ENCODE measurements at places on chromosomes 11 and 22.

DNA sequence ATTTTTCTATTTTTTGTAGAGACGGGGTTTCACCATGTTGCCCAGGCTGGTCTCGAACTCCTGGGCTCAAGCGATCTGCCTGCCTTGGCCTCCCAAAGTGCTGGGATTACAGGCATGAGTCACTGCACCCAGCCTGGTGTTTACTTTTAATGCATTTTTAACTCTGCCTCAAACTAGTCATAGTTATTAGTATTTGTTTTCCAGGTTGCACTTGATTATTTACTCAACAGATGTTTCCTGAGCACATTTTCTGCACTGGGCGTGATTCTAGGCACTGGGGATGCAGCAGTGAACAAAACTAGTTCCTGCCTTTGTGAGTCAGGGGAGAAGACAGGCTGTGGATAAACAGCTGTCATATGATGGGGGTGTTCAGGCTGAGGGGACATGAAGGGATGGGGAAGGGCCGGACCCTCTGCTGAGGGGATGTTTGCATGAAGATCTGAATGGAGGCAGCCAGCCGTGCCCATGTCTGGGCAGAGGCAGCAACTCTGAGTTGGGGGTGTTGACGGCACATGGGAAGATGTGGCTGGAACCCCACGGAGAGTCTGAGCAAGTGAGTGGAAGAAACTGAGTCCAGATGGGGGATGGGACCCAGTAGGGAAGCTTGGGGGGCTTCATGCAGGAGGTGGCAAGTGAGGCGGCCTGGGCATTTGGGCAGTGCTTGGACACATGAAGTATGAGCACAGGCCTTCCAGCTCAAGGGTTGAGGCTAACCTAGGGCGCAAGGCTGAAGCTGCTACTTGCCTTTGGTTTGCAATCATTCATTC lies 34.4 kb downstream of the MPPED1 start:
- no peak for DNase-seq

- no peak for DNase-seq
Measured at GRCh38 chr22:29103121-29103520, 30.3 kb downstream of the KREMEN1 start.

GRCh38 chr22:48871176-48871840 lies 956.4 kb downstream of the BRD1 start:
- DNase-seq: no peak

DNA sequence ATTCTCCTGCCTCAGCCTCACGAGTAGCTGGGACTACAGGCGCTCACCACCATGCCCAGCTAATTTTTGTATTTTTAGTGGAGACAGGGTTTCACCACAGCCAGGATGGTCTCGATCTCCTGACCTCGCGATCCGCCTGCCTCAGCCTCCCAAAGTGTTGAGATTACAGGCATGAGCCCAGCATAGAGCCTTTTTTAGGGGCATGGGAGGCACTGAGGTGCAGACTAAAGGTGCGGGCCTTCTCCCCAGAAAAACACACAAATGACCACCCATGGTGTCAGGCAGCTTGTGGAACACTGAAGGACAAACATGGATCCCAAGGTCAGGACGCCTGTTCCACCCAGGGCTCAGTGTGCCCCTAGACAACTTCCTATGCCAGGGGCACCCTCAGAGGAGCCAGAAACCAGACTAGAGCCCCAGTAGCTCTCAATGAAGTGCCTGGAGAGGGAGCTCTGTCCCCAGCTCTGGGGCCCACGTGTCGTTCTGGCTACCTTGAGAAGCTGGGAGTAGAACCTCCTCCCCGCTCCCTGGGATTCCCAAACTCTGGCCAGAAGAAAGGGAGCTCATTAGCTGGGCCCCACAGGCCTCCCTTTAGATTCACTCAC lies 21.2 kb upstream of the CD5 start:
- DNase-seq: no peak

- no peak for DNase-seq
Measured at GRCh38 chr11:18379201-18379600, 15.2 kb upstream of the LDHA start.

GRCh38 chr22:38700270-38700788 lies 414 bp downstream of the JOSD1 start:
- DNase-seq: no peak

GRCh38 chr22:27213294-27213693 lies 555.9 kb downstream of the MIAT start:
- no peak for DNase-seq

DNA sequence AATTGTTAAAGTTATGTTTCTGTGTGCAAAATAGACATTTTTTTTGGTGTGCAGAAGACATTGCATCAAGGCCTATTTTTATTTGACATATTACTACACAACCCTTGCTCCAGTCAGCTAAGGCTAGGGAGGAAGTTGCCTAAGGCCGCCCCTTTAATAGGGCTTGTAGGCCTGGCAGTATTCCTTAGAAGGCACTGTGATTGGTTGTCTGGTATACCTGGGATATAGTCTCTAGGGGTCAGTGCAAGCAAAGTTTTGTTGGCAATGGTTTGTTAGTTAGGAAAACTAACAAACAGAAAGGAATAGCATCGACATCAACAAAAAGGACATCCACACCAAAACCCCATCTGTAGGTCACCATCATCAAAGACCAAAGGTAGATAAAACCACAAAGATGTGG lies 16.9 kb downstream of the CCDC15 start:
- no peak for DNase-seq

- no peak for DNase-seq
Measured at GRCh38 chr11:72576661-72577060, 97.6 kb downstream of the PDE2A start.

GRCh38 chr22:40325315-40325714 lies 21.0 kb upstream of the ADSL start:
- no peak for DNase-seq

- no peak for DNase-seq
Measured at GRCh38 chr11:70637186-70637800, 239.0 kb downstream of the CTTN start.

GRCh38 chr22:37402184-37402506 lies 25.1 kb downstream of the ELFN2 start:
- DNase-seq: no peak

DNA sequence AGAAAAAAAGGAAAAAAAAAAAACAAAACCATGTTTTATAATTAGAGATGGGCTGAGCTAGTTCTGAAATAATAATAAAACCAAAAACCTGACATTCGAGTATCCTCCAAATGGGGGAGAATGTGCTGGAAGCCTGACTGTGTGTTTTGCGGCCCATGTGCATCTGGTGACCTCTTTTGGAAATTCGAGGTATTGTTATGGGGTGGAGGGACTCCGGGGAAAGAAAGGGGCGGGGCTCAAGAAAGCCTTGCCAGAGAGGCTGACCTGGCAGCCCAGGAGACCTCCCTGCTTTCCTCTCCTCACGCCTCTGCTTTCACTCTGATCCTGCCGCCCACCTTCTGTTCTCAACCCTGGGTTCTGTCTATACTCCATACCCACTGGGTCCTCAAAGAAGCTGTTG lies 72.9 kb downstream of the CTTN start:
- no peak for DNase-seq

- no peak for DNase-seq
Measured at GRCh38 chr11:102430158-102430836, 22.3 kb downstream of the TMEM123 start.

DNA sequence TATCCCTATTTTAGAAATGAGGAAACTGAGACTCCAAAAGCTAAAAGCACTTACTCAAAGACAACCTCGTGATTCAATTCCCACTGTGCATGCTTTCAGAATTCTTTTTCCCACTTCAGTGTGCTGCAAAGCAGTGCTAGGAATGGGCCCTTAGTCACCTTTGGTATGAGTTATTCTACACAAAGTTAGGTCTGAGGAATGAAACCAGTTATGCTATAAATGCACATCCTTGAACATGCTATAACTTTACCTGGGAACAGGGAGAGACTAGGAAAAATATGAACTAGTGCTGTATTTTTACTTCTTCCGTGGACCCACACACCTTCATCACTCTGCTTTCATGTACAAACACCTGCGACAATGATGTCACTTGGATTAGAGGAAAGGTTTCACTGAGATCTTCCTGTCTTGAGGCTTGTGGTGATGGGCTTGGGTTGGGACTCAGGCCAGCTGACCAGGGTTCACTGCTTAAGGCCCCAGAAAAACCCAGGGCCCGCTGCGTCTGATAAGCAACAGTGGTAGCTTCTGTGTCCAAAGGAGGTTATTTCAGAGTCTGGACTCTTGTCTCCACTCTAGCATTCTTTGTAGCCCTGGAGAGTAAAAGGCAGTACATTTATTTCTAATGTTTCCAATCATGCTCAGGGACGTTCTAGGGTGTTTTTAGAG lies 81.6 kb downstream of the ZC3H12C start:
- DNase-seq: peak; percentile 43

- no peak for DNase-seq
Measured at GRCh38 chr11:86816251-86816726, 15.9 kb downstream of the PRSS23 start.

GRCh38 chr11:117900121-117900648 lies 23.7 kb upstream of the FXYD6 start:
- no peak for DNase-seq

- peak; percentile 68 for DNase-seq
Measured at GRCh38 chr11:31764766-31765165, 46.4 kb downstream of the PAX6 start.

- no peak for DNase-seq
Measured at GRCh38 chr11:77067861-77068443, 1.2 kb downstream of the CAPN5 start.

DNA sequence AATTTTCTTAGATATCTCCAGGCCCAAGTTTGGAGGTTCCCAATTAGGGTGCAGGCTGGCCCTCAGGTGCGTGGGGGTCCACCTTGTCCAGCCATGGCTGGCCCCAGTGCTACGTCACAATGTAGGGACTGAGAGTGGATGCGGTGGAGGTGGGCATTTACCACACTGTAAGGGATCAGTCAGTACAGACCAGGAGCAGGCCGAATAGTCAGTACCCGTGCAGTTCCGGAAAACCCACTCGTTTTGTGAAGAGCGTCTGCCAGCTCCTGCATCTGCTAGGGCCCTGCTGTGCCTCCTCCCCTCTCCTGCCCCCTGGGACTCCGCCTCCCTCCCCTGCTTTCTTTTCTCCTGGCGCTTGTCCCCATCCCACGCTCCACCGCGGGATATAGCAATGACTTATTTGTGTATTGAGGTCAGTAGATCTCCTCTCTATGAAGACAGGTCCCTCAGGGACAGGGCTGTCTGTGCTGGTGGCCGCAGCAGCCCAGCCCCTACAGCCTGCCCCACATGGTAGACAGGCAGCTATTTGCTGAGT lies 50.4 kb upstream of the SEPTIN5 start:
- DNase-seq: no peak

GRCh38 chr11:23856654-23857053 lies 640.2 kb upstream of the LUZP2 start:
- DNase-seq: no peak

DNA sequence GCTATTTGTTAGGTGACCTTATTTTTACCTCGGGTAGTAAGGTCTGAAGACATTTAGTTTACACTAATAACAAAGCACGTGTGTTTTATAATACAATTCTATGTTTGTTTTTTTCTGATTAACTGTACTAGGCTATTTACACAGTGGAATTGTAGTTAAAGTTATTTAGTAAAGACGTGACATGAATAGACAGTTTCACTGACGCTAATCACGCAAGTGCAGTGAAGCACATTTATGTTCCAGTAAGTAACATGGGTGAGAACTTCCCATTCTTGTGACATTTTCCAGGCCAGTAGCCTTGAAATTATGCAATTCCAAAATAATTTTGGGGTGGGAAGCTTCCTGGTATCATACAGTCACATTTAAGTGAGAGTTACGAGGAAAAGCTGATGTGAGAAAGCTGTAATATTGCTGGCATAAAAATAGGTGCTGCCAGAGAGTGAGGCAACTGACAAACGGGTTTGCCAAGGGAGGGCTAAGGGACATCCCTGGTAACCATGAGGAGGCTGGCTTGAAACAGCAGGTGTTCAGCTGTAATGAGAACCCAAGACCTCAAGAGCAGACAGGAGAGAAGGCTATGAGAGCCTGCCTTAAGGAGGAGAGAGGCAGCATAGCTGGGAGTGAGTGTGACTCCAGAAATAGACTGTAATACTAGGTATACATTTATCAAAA lies 378.8 kb downstream of the DCDC1 start:
- DNase-seq: no peak

GRCh38 chr22:38766076-38766777 lies 10.4 kb upstream of the SUN2 start:
- DNase-seq: no peak

DNA sequence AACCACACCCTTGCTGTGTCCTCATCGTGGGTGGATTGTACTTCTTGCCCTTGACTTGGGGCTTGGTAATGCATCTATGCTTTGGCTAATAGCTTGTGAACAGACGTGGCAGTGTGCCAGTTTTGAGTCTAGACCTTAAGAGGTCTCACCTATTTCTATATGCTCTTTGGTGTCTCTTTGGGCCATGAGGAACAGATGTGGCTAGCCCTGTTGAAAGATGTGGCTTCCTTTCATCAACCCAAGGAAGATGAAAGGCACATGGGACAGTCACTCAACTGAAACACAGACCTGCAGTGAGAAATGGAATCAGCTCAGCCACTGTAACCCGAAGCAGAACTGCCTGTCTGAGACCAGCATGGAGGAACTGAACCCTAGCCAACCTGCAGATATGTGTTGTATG lies 7.9 kb upstream of the NELL1 start:
- no peak for DNase-seq

DNA sequence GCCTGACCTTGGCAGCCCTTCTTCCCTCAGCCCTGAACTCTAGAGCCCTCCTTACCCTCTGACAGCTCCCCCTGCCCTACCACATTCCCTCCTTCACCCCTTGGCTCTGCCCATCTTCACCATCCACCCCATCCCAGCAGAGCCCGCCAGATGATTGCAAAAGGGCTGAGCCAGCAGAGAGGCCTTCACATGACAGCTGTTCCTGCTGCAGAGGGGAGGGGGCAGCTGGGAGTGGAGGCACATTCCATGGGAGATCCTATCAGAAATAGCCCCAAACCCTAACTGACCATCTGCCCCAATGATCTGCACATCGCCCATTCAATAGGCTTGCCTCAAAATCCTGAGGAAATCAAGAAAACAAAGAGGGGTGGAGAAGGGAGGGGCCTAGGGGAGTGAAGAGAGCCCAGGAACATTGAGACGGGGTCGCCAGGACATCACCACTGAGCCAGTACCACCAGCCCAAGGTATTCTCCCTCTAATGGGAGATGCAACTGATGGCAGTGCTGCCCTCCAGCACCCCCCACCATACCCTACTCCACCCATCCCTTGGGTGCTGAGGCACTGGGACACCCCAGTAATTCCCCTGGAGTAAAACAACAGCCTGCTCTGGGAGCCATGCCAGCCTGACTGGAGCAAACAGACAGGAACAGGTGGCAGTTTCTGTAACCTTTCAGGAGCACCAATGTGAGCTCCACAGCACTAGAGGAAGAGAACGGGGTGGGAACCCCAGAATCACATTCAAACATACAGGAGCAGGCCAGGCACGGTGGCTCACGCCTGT lies 8.0 kb upstream of the AHNAK start:
- DNase-seq: no peak

Measured in retinal pigment epithelial cell (primary cell).